ENCODE measurements at places on chromosomes 3 and 15. TPM values are rescaled to one million over a fixed set of nuclear protein-coding genes. Genes with fewer than 3 reads are reported as not detected.

Gene GP5
- total RNA-seq: not detected

Gene PP2D1
- not detected for total RNA-seq

Gene TF
- total RNA-seq: 0.28 TPM

Gene PLEKHO2
- total RNA-seq: 3.3 TPM

Gene C3orf85
- total RNA-seq: not detected

Gene CCRL2
- not detected for total RNA-seq

Gene ANKUB1
- 1.7 TPM for total RNA-seq

Gene MCF2L2
- total RNA-seq: 0.28 TPM

Gene ZBTB47
- 5.7 TPM for total RNA-seq

Gene CSTA
- 1,557 TPM for total RNA-seq

Gene ADIPOQ
- not detected for total RNA-seq

Gene SPTSSB
- total RNA-seq: 7.5 TPM

Gene GXYLT2
- 10.7 TPM for total RNA-seq

Gene DUOX1
- 59.4 TPM for total RNA-seq

Gene EPHA3
- total RNA-seq: not detected

Gene GPX1
- total RNA-seq: 357 TPM

Gene TIMP4
- total RNA-seq: not detected

Gene SLC12A1
- not detected for total RNA-seq

Gene KBTBD12
- not detected for total RNA-seq

Gene TADA3
- 55.0 TPM for total RNA-seq

Gene SERPINI1
- 3.8 TPM for total RNA-seq

Gene CKMT1A
- total RNA-seq: 195 TPM

Gene GOLGA6D
- not detected for total RNA-seq

Gene FANCD2OS
- total RNA-seq: 2.3 TPM

Gene MYL3
- total RNA-seq: not detected

Gene CYP8B1
- total RNA-seq: not detected

Gene SUSD5
- 1.1 TPM for total RNA-seq

Gene ITIH3
- not detected for total RNA-seq

Gene CACNA2D2
- 0.07 TPM for total RNA-seq

Gene LXN
- total RNA-seq: 3.6 TPM

Gene GADL1
- total RNA-seq: not detected

Gene TRPM1
- 0.07 TPM for total RNA-seq

Gene P2RY12
- total RNA-seq: not detected

Gene CAPN3
- 1.5 TPM for total RNA-seq

Gene HRG
- not detected for total RNA-seq

Gene TFG
- 95.8 TPM for total RNA-seq

Gene MYRIP
- not detected for total RNA-seq

Gene HCLS1
- total RNA-seq: 1.6 TPM
